ENCODE measurements at places on chromosomes 13 and 19.

- no peak for DNase-seq
Measured at GRCh38 chr13:50635504-50635903, 208.0 kb downstream of the DLEU7 start.

DNA sequence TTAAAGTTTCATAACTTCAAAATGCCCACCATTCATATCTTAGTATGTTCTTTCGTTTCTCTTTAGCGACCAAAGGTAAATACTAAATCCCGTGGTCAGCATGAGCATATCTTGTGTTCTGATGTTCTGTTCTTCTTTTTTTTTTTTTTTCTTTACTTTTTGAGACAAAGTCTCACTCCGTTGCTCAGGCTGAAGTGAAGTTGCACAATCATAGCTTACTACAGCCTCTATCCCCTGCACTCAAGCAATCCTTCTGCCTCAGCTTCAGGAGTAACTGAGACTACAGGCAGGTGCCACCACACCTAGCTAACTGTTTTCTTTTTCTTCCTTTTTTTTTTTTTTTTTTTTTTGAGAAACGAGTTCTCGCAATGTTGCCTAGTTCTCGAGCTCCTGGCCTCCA lies 60.9 kb upstream of the ATP12A start:
- no peak for DNase-seq

- DNase-seq = no peak
Measured at GRCh38 chr19:920051-920864, 3.1 kb downstream of the KISS1R start.

DNA sequence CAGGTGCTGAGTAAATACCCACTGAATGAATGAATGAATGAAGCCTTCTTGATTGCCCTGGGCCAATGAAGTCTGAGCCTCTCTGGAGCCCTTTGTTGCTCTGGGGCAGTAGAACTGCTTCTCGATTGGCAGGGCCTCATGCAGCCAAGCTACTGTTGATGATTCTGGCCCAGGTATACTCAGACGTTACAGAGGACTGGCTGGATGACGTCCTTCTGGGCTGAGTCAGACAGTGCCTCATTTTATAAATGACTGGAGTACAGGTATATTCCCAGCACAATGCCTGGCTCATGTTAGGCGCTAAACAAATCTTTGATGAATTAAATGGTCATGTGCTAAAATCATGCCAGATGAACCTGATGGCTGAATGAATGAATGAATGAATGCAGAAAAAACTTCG lies 243.8 kb upstream of the MAB21L1 start:
- no peak for DNase-seq

DNA sequence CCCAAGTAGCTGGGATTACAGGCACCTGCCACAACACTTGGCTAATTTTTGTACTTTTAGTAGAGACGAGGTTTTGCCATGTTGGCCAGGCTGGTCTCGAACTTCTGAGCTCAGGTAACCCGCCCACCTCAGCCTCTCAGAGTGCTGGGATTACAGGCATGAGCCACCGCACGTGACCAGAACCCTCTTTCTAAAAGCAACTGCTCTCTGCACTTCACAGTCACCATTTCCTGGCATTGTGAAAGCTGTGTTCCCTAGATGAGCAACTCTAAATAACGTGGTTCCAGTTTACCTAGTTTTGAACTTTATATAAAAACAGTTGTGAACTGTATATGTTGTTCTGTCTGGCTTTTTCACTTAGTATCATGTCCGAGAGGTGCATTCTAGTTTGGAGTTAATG lies 152.9 kb downstream of the SIPA1L3 start:
- peak; percentile 93 for DNase-seq

GRCh38 chr13:105841286-105841685 lies 694.2 kb downstream of the EFNB2 start:
- no peak for DNase-seq

DNA sequence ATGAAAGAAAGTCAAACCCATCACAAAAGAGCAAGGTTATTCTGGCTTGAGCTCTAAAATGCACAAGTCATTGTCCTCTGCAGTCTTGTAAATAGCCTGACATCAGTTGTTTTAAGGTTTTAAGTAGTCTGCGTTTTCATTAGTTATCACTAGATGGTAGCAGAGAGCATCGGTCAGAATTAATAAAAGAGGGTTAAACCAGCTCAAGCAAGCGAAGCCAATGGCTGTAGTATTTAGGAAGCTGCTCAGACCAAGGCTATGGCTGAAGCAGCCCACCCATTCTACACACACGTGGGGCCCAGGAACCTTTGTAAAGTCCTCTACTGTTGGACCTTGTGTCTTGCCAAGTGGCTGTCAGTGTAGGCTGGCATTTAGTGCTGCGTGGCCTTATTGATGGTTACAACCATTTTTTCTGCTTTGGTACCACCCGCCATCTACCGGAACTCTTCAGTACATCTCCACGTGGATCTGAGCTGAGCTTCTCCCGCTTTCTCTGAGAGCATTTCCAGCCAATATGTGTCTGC lies 13.3 kb upstream of the ZNF57 start:
- peak; percentile 73 for DNase-seq

DNA sequence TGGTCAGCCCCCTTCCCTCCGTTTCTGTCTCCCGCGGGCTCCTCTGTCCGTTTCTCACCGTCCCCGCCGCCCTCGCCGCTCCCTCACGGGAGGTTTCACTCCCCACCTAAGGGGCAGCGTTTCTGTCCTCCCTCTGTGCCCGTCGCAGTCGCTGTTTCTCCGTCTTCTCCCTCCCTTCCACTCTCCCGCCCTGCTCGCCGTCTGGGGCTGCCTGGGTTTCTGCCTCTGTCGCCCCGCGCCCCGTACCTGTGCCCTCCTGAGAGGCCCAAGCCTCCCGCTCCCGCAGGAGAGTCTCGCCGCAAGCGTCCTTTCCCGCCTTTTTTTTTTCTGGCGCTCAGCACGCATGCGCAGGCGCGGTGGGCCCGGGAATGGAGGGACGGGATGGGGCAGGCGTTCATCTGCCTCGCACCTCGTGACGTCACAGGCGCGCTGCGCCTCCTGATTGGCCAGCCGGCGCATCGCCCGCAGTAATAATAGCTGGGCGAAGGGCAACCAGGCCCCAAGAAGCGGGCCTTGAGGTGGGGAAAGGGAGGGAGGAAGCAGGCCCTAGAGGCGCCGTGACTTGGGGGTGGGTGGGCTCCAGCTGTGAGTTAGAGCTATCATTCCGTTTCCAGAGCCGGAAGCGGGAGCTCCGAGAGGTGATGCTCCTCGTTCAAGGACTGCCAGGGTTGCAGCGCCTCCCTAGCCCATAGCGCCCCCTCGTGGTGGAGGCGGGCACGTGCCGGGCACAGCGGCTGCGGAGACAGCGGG lies 15.4 kb downstream of the SSC5D start:
- peak; percentile 86 for DNase-seq

DNA sequence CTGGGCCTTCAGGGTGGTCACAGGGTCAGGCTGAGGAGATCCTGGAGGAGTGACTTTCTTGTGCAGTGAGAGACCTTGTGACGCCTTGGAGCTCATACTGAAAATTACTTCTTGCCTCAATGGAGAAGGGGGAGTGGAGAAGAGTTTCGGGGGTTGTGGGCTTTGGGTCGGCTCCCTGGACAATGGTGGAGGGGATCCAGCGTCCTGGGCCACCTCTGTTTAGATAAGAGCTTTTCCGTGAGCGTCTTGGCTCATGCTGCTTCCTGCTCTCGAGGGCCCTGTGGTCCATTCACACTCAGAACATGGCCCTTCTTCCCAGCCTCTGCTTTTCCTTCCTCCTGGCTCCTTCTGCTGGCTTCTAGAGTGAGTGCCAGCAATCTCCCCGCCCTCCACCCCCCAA lies 81.9 kb downstream of the FLT1 start:
- peak; percentile 72 for DNase-seq

GRCh38 chr19:29309637-29310036 lies 96.7 kb upstream of the UQCRFS1 start:
- DNase-seq = no peak

DNA sequence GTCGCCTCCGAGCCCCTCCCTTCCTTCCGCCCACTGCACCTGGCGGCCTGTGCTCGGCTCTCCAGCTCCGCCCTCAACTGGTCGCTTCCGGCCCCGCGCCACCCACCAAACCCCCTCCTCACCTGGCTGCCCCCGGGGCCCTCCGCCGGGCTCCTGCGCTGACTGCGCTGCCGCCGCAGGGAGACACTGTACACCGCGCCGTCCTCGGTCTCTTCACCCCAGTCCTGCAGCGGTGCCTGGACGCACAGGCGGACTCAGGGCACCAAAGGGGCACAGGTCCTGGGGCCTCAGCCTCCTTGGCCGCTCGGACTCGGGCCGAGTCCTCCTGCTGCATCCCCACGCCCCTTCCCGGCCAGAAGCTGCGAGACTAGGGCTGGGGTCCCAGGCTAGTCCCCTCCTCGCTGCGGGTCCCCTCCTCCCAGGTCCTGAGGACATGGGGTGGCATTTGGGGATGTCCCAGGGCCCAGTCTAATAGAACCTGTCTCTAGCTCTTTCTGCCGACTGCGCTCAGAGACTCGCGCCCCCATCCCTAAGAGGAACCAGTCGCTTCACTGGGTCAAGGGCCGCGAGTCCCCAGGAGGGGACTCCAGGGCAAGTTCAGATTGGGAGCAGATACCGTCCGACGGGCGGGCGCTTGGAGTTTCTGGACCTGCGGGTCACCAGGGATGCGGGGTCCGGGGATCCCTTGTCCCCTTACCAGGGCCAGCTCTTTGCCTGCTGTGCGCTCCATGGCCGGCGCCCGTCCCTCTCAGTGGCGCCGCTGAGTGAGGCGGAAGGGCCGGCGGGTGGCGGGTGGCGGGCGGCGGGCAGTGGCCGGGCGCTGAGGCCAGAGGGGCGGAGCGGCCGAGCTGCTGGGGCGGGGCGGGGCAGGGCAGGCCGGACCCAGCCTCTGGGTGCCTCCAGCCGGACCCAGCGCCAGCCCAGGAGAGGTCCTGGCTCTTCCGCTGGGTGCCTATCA lies at the start of gene RGL3:
Gene RGL3 (minus strand): TSS at position 766 of the 958 bp plus-strand sequence. CDS start 36 bp downstream, at position 730.
- DNase-seq = no peak

DNA sequence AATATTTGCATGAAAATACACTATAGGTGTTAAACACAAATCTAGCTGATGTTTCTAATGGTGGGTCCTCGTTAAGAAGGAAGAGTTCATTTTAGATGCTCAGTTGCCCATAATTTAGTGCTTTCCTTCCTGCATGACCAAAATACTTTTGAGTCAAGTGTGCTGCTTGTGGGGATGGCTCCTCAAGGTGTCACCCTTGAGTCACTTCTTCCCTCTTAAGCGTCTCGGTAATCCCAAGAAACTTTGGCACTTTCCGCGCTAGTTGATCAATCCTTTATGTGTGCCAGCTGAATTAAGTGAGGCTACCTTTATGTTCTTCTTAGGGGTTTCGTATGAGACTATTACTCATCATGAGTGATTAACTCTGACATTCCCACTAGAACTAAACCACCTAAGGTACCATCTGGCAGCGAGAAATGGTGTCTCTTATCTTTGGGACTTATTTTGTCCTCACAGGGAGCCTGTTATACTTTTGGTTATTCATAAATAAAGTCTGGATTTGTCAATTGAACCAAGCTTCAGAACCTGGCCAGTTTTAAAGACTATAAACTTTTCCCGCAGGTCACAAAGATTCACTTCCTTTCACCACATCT lies 106.8 kb downstream of the NHLRC3 start:
- peak; percentile 65 for DNase-seq

- no peak for DNase-seq
Measured at GRCh38 chr13:67033170-67033569, 197.0 kb downstream of the PCDH9 start.

- DNase-seq = peak; percentile 12
Measured at GRCh38 chr13:33794576-33794975, 23.4 kb upstream of the RFC3 start.

DNA sequence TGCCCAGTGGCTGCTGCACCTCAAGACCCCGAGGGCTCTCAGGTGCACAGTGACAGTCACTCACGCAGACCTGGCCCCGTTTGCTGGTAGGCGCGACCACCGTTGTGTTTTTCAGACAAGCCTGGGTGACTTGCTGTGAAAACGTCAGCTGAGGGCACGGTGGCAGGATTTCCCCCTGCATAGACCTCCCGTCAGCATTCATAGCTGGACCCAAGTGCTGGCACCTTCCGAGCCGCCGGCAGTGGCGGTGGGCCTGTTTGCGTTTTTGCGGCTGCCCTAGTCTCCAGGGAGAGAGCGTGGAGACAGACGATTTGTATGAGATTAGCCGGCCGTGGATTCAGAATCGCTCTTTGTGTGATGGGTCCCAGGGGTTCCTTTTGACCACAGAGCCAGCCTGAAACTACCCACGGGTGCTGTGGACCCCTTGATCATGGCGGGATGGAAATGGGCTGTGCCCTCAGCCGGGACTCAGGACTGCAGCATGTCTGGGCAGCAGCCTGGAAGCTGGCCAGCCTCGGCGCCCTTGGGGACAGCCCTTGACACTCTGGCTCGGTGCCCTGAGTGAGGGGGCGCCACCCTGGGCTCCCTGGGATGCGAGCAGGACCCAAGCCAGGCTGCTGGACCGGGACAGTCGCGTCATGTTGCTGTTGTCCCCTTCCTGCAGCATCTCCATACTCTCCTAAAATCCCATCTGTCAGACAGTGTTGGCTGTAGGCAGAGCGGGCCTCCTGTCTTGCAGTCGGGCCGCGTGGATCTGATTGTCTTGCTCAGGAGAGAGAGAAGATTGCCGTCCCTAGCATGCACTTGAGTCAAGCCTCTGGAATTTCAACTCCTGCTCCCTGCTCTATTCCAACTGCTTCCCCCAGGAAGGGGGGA lies 8.6 kb downstream of the KDM4B start:
- no peak for DNase-seq

GRCh38 chr13:44537248-44537647 lies 38.9 kb downstream of the TSC22D1 start:
- DNase-seq = no peak

DNA sequence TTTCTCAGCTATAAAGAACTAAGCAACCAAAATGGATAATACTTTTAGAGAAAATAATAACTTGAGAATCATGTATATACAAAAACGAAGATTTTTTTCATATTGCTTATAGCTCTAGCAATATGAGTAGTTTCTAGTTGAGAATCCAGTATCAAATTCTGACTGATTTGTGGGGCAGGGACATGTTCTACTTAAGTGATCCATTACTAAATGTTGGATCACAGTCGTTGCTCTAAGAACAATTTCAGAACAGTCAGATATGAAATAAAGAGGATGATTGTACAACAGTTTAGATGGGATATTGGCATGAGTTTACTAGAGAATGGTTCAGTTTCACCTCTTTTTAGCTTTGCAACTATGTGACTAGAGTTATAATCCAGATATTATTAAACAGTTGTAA lies 39.9 kb downstream of the SOX21 start:
- no peak for DNase-seq

DNA sequence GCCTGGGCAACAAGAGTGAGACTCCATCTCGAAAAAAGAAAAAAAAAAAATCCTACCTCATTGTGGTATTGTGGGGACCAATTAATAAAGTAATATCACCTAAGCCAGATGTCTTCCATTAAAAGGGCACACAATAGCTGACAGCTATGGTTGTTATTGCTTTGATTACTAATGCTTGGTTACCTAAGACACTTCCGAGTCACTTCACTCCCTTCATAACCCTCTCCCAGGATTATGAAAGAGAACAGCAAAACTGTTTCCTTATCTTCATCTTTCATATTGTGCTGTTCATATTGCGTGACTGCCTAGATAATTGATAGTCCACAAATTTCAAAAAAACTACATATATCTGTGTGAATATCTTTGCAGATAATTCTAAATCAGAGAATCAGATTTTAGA lies 10.3 kb upstream of the HSPH1 start:
- DNase-seq = no peak

GRCh38 chr13:55887561-55887960 lies 1253.2 kb upstream of the PRR20A start:
- no peak for DNase-seq

GRCh38 chr19:6011206-6011605 lies 33.3 kb upstream of the RANBP3 start:
- DNase-seq = no peak

- DNase-seq = peak; percentile 61
Measured at GRCh38 chr19:4338441-4339355, at the start of gene STAP2. STAP2 (minus strand) TSS chr19:4338827; CDS start chr19:4338753, 74 bp downstream.

GRCh38 chr13:99043831-99044231 lies 66.0 kb upstream of the DOCK9 start:
- DNase-seq = no peak

GRCh38 chr13:91747186-91747585 lies 348.8 kb downstream of the GPC5 start:
- no peak for DNase-seq

Data from dermis microvascular lymphatic vessel endothelial cell (primary cell).